ENCODE measurements at places on chromosomes 2 and 18.

GRCh38 chr2:98492441-98492840, 47.8 kb downstream of the INPP4A start:
- DNase-seq, result no peak

- DNase-seq, result no peak
Measured at GRCh38 chr18:60228609-60229595, 143.7 kb downstream of the MC4R start.

DNA sequence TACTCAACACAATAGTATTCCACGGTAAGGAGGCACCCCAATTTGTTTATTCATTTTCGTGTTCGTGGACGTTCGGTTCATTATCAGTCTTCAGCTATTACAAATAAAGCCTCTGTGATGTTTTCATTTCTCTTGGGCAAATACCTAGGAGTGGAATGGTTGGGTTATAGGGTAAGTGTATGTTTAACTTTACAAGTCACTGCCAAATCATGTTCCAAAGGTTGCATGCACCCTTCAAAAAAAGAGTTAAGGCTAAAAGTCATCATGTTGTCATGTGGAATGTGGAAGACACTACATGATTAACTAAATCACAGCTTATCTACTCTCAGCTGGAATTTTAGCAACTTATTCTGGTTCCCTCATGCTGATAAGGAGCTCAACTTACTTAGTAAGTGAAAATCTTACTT, 15.8 kb downstream of the INO80C start:
- no peak for DNase-seq

- no peak for DNase-seq
Measured at GRCh38 chr2:118613737-118614136, 233.7 kb downstream of the EN1 start.

DNA sequence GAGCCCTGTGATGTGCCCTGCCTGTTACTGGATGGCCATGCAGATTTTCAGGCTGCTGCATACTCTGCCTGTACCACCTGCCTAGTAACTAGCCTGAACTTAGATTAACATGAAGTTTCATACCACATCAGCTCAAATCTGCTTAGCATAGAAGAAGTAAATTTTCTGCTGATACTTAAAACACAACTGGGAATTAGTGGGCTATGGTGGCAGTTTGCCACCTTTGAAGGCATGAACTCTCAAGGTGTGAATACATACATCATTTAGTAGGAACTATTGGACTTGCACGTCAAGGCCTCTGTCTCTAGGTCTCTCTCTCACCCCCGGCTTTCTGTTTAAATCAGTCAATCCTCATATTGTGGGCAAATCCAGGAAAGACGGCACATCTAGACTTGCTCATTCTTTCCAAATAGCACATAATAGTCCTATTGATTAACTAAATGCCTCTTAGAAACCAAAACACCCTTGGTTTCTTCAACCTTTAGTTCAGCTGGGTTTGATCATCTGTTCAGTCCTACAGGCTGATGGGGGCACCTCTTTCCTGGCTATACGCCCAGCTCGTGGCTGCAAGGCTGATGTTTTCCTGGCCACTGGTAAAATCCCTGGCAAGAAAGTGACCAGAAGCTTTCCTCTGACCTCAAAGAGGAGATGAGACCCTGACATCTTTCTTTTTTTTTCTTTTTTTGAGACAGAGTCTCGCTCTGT, 58.4 kb downstream of the ALPK2 start:
- DNase-seq, result no peak

DNA sequence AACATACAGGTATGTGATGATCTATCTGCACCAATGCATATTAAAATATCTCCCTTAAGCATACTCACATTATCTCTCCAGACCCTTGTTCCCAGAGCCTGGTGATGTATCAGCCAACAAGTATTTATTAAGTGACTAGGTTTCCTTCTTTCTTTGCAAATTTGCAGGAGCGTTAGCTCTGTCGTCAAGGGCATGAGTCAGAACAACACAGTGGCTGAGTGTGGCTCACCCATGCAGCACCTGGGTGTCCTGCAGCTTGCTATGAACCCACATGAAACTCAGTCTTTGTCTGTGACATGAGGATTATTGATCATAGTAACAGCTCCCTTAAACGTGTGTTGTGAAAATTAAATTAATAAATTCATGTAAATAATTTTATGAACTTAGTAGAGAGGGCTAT, 96.6 kb downstream of the PIEZO2 start:
- DNase-seq, result no peak

DNA sequence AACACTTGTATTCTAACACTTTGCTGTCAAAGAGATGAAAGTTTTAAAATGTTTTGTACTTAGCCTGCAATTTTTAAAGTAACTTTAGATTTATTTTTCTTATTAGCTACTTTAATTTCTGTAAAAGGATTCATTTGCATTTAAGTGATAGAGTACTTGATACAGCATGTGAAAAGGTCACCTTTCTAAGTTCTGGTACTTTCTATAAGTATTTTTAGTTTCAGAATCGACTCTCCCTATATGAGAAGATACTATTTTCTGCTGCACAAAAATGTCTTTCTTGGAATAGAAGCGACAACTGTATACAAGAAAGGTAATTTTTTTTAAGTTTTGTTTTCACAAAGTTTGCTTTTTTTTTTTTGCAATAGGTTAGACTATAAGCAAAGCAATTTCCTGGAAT, 72.9 kb downstream of the METTL8 start:
- DNase-seq, result no peak

DNA sequence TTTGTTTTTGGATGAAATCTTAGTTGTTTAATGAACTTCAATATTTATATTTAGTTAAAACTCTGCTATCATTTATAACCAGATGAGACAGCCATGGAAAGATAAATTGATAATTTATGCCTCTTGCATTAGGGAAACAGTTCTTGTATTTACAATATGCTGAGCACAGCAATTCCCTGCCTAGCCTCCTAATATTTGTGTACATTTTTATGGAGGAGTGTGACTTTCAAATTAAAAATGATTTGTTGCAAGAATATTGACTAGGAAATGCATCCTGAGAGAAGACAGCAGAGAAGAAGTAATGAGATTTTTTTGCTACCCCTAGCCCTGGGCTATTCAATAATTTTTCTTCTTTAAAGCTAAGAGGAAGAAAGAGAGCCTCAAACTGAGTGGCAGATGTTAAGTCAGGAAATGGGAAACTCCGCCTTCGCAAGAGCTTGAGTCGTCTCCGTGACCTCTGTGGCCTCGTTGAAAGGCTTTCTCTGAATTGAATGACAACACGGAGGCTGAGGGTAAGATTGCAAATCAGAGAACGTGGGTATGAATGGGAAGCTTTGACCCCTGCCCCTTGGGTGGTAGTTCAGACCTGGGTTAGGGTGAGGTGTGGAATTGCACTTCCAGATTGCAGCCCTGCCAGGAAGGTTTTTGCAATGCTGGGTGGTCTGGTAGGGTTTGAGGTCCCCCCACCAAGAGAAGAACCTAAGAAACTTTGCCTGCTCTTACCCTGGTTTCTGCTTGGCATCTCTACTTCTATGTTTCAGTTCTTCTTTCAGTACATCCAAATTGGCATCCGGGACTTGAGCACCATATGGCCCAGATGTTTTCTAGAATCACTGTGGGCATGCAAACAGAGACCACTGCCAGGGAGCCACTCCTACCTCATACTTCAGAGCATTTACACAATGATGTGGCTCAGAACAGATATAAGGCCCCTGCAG, 210.3 kb upstream of the RBMS1 start:
- no peak for DNase-seq

Data from germinal center (tissue), 1 donor.